ENCODE measurements at places on chromosomes 2 and 18.

- no peak for DNase-seq
Observed at GRCh38 chr2:219457784-219458369, 23.2 kb downstream of the SPEG start.

GRCh38 chr2:240232264-240232915 lies 91.9 kb upstream of the OTOS start:
- no peak for DNase-seq

GRCh38 chr18:48660346-48661228 lies 121.8 kb downstream of the CTIF start:
- no peak for DNase-seq

DNA sequence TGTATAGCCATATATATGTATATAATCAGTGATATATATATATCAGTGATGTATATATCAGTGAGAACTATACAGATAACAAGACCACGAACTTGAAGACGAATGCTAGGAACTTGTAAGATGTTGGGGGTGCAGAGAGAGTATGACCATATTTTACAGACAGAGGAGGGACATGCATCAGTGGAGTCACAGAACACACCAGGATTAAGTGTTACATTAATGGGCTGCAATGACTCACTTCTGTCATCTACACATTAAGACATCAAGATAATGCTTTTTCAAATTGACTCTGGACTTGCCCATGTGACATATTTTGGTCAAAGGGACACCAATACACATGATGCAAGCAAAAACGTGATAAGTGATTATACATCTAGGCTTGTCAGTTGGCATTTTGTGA lies 501.0 kb downstream of the LRRTM4 start:
- DNase-seq: no peak

- no peak for DNase-seq
Observed at GRCh38 chr2:174312581-174313234, 22.0 kb upstream of the SP9 start.

GRCh38 chr2:98472132-98472650 lies 27.5 kb downstream of the INPP4A start:
- no peak for DNase-seq

GRCh38 chr2:109457794-109458193 lies 156.0 kb downstream of the SEPTIN10 start:
- no peak for DNase-seq

GRCh38 chr2:224579411-224579810 lies 5.8 kb downstream of the CUL3 start:
- no peak for DNase-seq

GRCh38 chr2:119645173-119645855 lies 33.7 kb upstream of the TMEM177 start:
- DNase-seq: no peak

- DNase-seq: peak; percentile 67
Observed at GRCh38 chr2:158456309-158457066, at the start of the genes CCDC148 and PKP4. TSS of gene CCDC148 (minus strand) at chr2:158456753. CDS start at chr2:158456439, 314 bp downstream. TSS of gene PKP4 (plus strand) at chr2:158456952. CDS start at chr2:158533185, 76,233 bp downstream.

- no peak for DNase-seq
Observed at GRCh38 chr2:140695155-140695554, 1435.7 kb downstream of the LRP1B start.

- DNase-seq: no peak
Observed at GRCh38 chr18:22223254-22223964, 54.0 kb downstream of the GATA6 start.

DNA sequence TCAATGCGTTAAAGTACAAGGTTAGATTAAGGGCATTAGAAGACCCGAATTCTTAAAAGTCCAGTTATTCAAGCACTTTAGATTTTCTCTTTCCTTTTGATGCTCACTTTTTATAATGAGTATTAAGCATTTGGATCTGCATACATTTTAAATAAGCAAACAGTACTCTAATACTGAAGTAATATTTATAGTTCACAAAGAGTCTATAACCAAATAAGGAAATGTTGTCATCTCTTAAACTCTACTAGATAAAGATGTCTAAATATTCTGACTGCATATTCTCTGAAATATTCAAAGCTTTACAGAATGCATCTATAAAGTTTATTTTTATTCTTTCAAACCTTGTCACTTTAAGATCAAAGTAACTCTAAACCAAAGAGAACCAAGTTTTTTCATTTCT lies 25.5 kb downstream of the PPP3R1 start:
- DNase-seq: no peak

GRCh38 chr2:191571163-191571769 lies 106.7 kb upstream of the NABP1 start:
- DNase-seq: no peak

- no peak for DNase-seq
Observed at GRCh38 chr18:63440881-63441280, 18.6 kb upstream of the VPS4B start.

DNA sequence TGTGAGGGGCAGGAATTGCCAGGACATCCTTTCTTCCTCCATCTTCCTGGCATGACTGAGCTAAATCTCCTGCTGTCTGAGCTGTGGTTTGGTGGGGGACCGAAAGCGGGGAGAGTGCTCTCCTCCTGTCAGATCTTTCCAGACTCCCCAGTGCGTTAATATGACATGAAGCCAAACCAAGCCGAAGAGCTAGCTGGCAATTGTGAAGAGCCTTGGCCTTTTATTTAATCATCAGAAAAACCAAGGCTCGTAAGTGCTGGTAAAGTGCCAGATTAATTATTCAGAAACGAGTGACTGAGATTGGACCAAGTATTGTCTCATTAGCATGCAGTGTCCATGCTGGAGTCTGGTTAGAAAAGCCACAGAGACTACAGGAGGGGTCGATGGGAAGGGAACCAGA lies 14.5 kb upstream of the LRPPRC start:
- DNase-seq: no peak

- no peak for DNase-seq
Observed at GRCh38 chr2:151916632-151917031, 88.4 kb upstream of the ARL5A start.

- DNase-seq: no peak
Observed at GRCh38 chr18:70387027-70387426, 98.2 kb downstream of the SOCS6 start.

GRCh38 chr2:161713706-161714105 lies 89.5 kb downstream of the SLC4A10 start:
- no peak for DNase-seq

DNA sequence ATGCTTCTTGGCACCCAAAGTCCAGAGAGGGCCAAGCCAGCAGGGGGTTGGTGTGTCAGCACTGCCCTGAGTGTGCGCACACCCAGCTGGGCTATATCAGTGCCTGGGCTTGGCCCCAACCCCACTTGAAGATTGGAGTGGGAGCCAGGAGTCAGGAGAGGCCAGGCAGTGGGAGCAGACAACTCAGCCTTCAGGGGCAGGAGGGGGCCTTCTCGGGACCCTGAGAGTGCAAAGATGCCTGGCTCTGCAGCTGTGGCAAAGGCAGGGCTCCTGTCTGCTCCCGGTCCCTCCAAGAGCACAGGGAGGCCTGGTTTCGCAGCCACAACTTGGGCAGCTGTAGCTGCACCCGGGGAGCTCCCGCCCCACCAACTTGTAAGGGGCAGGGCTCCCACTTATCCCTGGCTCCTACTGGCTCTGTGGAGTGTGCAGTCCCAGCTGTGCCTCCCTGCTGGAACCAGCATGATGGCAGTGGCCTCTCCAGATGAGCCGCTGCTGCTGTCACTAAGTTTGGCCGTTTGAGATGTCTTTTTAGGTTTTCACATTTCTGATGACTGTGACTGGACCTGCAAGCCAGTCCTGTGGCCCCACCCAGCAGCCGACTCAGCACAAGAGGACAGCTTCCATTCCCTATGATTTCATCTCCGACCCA lies 148.8 kb upstream of the HS6ST1 start:
- no peak for DNase-seq

DNA sequence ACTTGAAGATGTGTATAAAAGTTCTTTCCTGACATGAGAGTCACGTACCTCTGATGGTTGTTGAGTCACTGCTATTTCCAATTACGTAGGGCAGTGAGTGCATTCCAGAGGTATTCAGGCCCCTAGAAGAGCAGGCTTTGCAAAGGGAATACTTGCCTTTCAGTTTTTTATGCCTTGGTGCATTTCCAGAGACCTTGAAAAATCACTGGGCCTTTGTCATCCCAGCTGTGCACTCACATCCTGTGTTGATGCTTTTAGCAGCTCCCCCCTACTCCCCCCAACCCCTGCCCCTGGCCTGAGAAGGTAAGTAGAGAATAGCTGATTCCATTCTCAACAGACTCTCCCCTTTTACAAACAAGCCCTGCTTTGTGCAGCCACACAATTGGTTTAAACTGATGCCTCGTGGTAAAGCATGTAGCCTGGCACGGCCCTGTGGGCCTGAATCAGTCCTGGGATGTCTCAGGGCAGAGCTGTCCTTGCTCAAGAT lies 174.2 kb downstream of the PRPF40A start:
- peak; percentile 80 for DNase-seq

GRCh38 chr2:18346344-18346743 lies 214.1 kb downstream of the RDH14 start:
- no peak for DNase-seq

GRCh38 chr18:63956755-63957154 lies 7.7 kb downstream of the HMSD start:
- no peak for DNase-seq

GRCh38 chr2:178819992-178820391 lies 12.8 kb upstream of the TTN start:
- DNase-seq: no peak

DNA sequence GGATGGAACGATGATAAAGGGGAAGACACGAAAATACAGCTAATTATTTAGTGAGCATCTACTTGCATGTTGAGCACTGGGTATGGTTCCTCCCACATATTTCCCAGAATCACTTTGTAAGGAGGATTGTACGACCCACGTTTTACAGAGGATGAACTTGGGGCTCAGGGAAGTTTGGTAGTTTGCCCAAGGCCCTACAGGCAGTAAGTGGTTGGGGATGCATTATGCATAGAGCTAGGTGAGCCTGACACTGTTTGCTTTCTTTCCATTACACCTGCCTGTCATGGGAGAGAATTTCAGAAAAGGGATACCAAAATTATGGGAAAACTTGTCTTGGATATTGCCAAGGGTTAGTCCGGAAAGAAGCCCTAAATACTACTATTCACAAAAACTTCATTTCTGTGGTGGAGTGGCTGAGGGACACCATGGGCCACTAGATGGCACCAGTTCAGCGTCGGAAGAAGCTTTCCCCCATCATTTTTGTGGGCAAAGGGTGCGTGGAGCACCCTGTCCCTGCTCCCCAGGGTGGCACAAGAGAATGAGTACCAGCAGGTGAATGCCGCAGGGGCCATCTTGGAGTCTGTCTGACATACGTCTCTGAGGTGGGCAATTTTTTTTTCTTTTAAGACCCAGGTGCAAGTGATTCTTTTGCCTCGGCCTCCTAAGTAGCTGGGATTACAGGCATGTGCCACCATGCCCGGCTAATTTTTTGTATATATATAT lies 23.5 kb upstream of the C18orf32 start:
- DNase-seq: no peak

- no peak for DNase-seq
Observed at GRCh38 chr2:121591199-121591598, 58.1 kb downstream of the CLASP1 start.

DNA sequence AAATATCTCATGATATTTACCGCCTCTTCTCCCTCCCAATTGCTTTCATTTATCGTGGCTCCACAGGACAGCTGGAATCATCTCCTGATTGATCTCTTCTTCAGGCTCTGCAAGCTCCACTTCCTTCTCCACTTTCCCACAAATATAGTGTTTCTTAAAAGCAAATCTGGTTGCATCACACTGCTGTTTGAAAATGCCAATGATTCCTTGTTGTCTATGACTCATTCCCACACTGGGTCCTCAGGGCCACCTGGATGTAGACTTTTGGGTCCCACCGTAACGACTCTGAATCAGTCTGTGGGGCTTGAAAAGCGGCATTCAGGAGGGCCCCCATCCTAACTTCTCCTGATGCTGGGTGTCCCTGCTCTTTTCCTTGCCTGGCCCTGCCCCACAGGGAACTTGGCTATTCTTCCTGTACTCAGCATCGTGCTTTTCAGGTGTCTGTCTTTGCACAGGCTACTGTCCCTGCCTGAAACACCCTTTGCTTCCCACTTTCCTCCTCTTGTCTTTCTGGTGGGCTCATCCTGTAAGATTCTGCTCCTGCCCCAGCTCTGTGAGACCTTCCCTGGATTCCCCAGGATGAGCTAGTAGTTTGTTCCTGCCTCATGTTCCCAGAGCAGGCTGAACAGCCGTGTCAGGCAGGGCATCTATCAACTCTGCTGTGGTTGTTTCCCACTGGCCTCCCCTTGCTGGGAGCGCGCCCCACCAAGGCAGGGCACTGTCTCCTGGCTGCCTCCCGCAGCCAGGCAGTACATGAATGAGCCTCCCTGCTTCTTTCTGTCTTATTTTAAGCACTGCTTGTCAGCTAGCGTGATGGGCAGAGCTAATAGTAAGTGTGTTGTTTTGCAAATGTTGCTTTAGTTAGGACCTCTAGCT lies 111.9 kb downstream of the KCTD1 start:
- DNase-seq: peak; percentile 54

- no peak for DNase-seq
Observed at GRCh38 chr18:31880186-31880898, 62.6 kb downstream of the TRAPPC8 start.

DNA sequence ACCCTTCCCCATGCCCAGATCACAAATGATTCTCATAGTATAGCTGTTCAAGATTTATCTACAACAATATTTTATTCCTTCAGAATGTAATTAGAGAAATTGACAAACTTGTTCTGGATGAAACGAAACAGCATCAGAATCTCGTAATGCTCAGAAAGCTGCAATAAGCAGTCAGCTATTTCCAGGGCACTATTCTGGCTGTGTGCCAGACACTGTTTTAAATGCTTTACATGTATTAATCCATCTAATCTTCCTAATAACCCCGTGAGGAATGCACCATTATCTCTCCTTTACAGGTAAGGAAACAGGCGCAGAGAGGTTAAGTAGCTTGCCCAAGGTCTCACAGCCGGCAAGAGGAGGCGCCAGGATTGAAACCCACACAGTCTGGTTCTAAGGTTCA lies 10.1 kb upstream of the LYPD6B start:
- DNase-seq: no peak

- DNase-seq: no peak
Observed at GRCh38 chr2:236054125-236054524, 114.1 kb downstream of the GBX2 start.

DNA sequence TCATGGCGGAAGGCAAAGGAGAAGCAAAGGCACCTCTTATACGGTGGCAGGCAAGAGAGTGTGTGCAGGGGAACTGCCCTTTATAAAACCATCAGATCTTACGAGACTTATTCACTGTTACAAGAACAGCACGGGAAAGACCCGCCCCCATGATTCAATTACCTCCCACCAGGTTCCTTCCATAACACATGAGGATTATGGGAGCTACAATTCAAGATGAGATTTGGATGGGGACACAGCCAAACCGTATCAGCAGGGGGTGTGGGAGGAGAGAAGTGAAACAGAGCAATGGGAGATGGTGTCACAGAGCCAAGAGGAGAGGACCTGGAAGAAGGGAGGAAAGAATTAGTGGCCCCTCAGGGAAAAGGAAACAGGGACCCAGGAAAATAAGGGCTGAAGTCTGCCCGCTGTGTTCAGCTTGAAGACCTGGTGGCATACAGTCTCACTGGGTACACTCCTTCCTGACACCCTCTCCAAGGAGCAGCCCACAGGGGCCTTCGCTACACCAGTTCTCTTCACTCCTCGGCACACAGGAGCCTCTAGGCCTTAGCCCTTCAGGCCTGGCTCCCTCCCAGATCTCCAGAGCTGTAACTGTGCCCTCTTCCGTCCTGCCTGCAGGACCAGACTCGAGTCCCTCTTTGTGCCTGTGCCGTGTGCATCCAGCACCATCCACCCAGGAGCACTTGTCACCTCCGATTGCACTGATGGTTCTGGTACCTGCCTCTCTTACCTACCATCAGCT lies 262.1 kb downstream of the EIPR1 start:
- no peak for DNase-seq

- no peak for DNase-seq
Observed at GRCh38 chr2:234500394-234501006, 3.6 kb upstream of the ARL4C start.

GRCh38 chr2:122390406-122390805 lies 635.0 kb downstream of the TSN start:
- no peak for DNase-seq

Data from AG04449 (cell line).